Fibroblast of skin of scalp (primary cell): ENCODE measurements at places on chromosomes 13 and 19.

- no peak for DNase-seq
These were observed 277.5 kb upstream of the SGCG start for GRCh38 chr13:22903301-22903700.

DNA sequence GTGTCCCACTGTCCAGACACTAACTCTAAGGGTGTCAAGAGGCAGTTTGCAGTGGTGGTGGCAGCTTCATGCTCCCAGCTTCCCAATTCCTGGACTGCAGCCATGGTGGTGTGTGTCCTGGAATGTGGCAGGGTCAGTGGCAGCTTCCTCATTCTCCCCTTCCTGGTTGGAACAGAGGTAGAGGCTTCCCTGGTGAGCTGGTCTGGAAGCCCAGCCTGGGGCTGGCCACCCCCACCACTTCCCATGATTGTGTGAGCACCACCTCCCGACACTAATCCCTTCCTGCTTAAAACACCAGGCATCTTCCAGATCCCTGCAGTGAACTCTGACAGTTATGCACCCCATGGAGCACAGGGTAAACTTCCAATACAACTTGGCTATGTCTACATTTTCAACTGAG lies 134.9 kb downstream of the RAP2A start:
- DNase-seq: peak; percentile 23

DNA sequence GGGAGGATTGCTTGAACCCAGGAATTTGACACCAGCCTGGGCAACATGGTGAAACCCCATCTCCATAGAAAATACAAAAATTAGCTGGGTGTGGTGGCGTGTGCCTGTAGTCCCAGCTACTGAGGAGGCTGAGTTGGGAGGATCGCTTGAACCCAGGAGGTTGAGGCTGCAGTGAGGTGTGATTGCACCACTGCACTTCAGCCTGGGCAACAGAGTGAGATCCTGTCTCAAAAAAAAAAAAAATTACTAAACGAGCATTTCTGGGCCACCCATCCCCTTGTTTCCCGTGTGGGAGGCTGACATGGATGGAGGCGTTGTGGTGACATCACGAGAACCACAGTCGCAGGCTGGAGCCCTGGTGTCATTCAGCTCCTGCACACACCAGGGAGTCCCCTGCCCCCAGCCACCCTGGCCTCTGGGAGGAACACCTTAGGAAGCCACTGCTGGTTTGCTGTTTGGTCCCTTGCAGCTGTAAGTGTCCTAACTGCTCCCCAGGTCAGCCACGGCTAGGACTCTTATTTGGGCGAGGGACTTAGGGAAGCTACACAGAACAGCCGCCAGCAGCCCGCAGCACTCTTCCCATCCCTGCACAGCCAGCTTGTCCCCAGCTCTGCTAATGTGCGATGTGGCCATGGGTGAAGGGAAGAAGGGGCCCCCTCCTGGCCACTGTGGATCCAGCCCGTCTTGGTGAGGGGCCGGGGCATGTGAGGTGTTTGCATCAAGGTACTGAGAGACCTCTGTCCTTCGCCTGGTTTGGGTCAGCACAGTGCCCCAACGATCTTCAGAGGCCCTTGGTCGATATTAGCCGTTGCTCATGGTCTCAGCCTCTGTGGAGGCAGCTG lies 12.7 kb downstream of the NKPD1 start:
- no peak for DNase-seq

GRCh38 chr13:96958286-96958891 lies 35.9 kb downstream of the OXGR1 start:
- peak; percentile 29 for DNase-seq

- DNase-seq: no peak
These were observed 194.6 kb upstream of the NBEA start for GRCh38 chr13:34747507-34747906.

DNA sequence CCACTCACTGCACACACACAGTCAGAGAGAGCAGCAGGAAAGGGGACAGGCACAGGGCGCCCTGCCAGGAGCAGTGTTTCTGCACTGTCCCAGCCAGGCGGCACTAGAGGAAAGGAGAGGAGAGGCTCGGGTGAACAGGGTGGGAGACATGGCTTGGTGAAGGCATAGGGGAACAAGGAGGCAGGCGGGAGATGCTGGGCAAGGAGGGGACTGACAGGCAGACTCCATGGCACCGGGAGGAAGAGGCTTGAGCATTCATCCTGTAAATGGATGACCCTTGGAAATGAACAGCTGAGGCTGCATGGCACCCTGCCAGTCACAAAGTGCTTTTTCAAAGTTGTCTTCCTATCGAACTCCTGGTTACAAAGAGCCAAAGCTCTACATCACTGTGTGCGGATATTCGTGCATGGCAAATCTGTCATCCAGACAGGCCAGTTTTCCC lies 22.4 kb downstream of the MED26 start:
- no peak for DNase-seq

DNA sequence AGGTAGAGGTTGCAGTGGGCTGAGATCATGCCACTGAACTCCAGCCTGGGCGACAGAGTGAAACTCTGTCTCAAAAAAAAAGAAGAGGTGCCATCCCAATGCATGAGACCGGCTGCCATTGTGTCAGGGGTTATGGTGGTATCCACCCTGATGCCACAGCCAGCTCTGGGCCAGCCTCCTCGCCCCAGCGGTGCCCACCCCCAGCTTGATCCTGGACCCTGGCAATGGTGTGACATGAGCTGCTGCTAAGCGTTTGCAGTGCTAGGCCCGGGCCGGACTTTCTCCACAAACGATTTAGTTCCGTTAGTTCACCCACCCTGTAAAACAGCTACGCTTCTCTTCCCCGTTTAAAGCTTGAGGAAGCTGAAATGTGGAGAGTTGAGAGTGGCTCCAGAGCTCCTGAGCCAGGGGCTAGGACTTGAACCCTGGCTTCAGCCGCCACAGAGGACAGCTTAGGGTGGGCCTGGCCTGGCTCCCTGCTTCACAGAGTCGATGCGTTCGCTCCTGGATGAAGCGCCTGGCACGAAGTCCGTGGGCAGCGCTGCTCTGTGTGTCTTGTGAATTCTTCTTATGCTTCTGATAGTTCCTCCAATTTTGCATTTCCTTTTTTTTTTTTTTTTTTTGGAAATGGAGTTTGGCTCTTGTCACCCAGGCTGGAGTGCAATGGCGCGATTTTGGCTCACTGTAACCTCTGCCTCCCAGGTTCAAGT lies 25.5 kb downstream of the NKPD1 start:
- no peak for DNase-seq

- peak; percentile 45 for DNase-seq
These were observed 169.5 kb upstream of the UFM1 start for GRCh38 chr13:38180126-38180525.

- DNase-seq: peak; percentile 46
These were observed 350.5 kb downstream of the KCNRG start for GRCh38 chr13:50365408-50366391.

DNA sequence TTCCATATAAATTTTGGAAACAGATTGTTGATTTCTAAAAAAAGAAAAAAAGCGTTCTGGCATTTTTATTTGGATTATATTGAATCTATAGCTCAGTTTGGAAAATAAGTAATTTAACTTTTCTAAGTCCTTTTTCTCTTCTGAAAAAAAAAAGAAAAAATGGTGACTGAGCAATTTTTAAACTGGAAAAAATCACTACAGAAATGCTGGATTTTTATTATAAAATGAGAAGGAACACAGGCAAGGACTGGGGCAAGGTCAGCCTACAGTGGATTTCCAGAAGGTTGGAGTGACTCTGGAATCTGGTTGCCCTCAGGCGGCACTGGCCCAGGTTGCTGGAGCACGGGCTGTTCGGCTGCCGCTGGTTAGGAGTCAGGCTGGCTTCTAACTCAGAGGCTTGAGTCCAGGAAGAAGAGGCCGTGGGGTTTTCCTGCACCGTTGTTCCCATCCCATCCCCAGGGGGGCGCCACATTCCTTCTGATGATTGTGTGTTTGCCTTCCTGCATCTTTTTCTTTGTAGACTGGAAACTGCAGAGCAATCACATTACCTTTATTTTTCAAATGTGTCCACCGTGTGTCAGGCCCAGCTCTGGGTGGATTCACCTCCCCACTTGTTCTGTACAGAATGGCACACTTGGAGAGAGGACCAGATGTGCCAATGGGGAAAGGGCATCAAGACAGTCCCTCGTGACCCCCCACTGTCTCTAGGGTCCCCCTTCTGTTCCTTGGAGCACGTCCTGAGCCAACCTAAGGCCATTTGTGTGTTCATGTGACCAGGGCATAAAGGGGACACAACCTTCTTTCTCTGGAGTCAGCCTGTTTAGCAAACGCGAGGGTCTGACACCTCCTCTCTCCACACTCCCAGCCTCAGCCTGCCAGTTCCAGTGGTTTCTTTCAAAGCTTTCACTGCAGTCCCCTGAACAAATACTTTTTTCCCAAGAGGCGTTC lies 44.5 kb upstream of the GTF3A start:
- peak; percentile 49 for DNase-seq

DNA sequence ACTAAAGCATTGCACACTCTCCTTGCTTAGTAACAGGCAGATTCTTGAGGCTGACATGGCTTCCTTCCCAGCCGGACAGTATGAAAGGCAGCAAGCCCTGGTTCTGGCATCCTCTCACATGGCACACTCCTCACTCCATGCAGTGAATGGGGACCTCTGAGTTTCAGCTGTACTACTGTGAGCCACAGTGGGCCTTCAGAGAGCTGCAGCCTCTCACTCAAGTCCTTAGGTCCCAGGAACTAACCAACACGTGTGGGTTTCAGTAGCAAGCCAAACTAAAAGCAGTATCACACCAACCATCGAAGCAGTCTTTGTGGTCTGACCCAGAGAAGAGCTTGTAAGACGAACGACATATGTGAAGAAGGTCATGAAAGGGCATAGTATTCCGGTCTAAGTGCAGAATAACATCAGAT lies 128.2 kb downstream of the TBC1D4 start:
- DNase-seq: no peak

GRCh38 chr19:12664406-12665280 lies 1.9 kb downstream of the MAN2B1 start:
- no peak for DNase-seq

- DNase-seq: no peak
These were observed 294.6 kb downstream of the ITGBL1 start for GRCh38 chr13:101747039-101747438.

DNA sequence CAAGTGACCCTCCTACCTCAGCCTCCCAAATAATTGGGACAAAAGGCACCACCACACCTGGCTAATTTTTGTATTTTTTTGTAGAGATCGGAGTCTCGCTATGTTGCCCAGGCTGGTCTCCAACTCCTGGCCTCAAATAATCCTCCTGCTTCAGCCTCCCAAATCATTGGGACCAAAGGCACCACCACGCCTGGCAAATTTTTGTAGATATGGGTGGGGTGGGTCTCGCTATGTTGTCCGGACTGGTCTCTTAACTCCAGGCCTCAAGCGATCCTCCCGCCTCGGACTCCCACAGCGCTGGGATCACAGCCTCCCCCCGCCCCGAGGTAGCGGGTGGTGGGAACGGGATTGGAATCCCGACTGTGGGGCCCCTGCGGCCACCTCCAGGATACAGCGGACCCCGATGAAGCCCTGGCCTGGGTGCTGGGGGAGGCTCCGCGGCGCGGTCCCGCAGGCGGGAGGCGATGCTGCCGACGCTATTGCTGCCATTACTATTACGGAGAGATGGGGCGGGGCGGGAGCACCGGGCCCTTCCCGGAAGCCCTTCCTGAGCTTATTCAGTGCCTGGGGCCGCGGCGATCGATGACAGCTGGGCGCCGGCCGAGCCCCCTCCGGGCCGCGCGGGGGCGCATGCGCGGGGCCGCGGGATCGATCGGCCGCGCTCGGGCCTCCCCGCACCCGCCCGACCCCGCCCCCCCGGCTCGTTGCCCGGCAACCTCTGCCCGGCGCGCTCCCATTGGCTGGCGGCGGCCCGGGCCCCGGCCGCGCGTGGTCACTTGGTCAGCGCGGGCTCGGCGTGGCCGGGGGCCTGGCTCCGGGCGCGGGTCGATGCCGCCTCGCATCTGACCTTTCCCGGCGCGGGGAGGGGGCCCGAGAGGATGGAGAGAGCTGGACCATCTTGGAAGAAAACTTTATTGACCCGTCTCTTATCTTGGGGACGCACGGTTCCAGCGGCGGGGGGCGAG lies 27.9 kb upstream of the ONECUT3 start:
- peak; percentile 64 for DNase-seq

- DNase-seq: no peak
These were observed 155.8 kb downstream of the TEX29 start for GRCh38 chr13:111476197-111476596.
